ENCODE measurements at places on chromosomes 12 and 14.
A peak's percentile ranks its signal among the peaks of the same experiment; 100 is the strongest.

- no peak for DNase-seq
Measured at GRCh38 chr14:42112108-42112507, 505.4 kb downstream of the LRFN5 start.

DNA sequence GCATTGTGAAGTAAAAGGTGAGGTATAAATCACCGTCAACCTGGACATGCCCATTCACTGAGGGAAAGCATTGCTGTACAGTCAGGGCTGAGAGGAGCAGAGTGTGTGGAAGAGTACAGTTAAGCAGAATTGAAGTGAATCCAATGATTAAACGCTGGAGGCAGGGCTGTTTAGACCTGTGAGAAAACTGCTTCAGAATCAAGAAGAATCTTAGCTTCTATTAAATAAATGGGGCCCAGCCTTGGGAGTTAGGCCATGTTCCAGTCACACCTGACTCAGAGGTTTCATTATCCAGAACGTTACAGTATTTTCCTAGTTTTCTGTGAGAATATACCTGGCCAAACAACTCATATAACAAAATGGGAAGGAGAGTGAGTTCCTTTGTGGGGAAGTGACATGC is 86.9 kb downstream of the ATP23 start:
- DNase-seq, result no peak

- no peak for DNase-seq
Measured at GRCh38 chr12:116540622-116541152, 18.5 kb upstream of the MAP1LC3B2 start.

DNA sequence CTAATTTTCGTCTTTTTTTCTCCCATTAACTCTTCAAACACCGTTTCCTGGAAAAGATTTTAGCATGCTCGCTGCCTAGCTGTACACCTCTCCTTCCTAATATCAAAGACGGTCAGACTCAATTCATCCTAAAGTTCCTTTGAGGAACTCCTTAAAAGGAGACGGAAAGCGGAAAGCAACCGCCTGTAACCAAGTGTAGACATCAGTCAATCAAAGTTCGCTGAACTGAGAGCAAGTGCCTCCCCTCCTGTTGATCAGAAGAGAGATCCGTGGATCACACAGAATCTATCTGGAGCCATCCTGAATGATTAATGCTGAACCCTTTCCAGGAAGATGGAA is 412 bp upstream of the TEP1 start:
- DNase-seq, result no peak

- DNase-seq, result no peak
Measured at GRCh38 chr12:104469066-104469465, 12.3 kb downstream of the CHST11 start.

GRCh38 chr12:41772478-41772877 is 372.2 kb downstream of the GXYLT1 start:
- no peak for DNase-seq

GRCh38 chr12:546265-546919 is 86.7 kb downstream of the B4GALNT3 start:
- DNase-seq, result no peak

DNA sequence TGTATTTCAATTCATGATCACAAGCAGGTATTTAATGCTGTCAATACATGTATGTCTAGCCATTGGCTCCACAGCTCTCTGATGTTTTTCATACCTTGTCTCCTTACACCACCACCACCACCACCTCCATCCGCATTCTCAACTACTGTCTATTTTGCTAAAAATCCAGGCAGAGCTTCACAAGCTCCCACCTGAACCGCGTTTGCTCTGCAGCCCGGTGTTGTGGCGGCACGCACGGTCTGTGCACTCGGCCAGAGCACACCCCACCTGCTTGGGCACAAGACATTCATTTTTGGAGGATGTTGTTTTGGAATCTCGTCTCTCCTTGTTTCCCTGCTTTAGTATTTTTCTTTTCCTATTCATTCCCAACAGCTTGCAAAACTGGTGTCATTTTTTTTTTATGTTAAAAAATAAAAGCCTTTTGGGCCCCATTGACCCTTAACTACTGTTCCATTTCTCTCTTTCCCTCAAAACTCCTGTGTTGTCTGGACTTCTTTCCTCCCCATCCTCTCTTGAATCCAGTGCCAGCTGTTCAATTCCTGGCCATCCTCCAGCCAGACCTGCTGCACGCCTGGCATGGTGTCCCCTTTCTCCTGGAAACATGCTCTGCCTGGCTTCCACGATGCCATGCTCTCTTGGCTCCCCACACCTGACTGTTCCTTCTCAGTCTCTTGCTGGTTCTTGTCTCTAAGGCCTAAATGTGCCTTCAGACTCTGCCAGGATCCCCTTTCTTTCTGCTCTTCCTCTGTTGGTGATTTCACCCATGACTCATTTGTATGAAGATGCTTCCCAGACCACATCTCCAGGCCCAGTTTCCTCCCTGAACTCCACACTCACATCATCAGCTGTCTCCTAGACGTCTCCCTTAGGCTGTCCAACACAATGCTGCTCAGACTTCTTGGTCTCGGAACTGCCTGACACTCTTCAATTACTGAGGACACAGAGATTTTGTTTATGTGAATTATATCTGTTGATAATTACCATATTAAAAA is 37.9 kb downstream of the PIWIL1 start:
- DNase-seq, result no peak

GRCh38 chr12:6959805-6960592 is 8.8 kb downstream of the PTPN6 start:
- DNase-seq, result no peak

DNA sequence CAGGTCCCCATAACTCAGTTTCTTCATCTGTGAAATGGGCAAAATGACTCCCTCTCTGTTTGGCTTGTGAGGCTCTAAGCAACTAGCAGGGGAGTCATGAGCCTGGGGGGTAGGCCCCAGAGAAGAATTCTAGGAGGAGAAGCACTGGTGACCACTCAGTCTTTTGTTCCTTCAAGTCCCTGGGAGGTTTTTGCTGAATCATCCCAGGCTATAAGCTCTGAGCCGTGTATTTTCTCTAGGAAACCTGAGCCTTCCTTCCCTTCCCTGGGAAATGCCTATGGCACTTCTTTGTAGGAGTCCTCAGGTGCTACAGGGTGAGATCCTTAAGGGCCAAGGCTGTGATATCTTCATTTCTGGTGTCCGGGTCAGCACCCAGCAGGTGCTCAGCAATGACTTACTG is 4.5 kb downstream of the RPH3A start:
- no peak for DNase-seq

DNA sequence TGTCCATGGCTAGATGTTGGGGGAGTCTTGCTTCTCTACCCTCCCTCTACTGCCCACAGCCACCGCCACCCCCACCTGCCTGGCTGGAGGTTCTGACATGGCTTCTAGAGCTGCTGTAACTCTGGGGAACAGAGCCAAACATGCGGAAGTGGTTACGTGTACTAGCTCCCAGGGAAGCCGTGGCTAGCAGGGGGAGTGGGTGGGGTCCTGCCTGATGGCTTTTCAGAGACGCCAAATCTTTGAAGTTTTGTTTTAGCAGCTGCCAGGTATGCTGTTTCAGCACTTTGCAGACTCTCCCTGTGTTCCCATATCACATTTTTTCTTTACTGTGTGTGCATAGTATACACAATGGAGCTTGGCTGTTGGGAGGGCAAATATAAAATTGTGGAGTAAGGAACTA is 150.3 kb downstream of the TGFB3 start:
- DNase-seq, result peak; percentile 8

DNA sequence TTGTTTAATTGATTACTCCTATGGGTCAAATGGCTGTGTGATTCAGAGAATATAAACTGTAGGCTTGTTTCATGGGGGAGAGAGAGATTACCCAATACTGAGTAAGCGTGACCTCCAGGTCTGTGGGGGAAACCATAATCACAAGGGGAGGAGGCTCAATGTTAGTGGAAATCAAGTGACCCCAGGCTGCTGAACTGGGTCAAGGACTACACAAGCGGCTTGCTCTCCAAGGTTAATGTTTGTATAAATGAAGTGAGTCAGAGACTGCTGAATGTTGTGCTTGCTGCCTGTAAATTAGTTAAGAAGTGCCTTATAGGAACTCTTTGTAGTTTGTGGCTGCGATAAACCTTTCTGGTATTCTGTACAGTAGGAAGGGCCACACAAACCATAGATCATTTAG is 479.7 kb downstream of the AACS start:
- DNase-seq, result no peak

- DNase-seq, result no peak
Measured at GRCh38 chr12:94183708-94184379, 35.5 kb downstream of the PLXNC1 start.

DNA sequence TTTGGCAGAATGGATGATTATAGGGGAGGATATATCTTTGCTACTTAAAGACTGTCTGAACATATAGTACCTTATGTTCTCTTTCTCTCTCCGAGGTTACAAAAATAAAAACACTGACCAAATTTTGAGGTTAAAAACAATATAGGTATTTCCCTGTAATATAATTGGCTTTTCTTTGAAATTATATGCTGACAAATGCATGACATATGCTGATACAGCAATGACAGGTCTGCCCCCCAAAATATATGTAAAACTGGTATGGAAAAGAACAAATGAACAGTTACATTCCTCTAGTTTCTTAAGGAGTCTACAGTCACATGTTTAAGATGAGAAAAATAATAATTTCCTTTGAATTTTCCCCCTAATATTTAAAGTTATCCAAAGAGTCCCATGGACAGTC is 405.7 kb downstream of the SOX5 start:
- no peak for DNase-seq

- DNase-seq, result no peak
Measured at GRCh38 chr14:91536327-91536726, 26.2 kb upstream of the PPP4R3A start.

- DNase-seq, result no peak
Measured at GRCh38 chr14:56002876-56003625, 115.2 kb upstream of the PELI2 start.

DNA sequence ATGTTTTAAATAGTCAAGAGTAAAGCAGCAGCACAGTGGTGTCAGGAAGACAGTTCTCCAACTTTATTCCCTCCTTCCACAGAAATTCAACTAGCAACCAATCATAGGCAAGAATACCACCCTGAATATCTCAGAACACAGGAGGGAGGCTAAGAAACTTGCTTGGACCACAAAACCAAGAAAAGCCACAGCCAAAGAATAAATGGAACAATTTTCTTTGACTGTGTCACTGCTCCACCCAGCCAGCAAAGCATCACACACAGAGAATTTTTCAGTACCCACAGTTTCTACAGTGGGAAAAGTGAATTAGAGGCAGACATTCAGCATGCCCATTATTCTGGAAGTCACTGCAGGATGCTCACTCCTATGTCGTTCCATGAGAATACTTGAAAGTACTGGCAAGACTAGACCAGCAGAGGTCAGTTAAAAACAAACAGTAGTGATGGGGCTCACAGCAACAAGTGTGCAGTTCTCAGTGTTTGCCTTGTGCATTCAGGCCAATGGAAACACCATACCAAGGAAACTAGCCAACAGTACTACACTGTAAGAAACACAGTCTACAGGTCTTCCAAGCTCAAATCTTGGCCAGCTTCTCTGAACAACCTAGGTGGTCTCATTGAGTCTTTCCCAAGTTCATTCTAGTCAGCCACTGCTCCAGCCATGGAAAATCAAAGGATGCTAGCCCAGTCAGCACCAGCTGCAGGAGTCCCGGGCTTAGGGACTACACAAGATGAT is 56.8 kb upstream of the FOXG1 start:
- DNase-seq, result no peak

GRCh38 chr12:42568952-42569915 is 20.3 kb downstream of the PRICKLE1 start:
- no peak for DNase-seq

DNA sequence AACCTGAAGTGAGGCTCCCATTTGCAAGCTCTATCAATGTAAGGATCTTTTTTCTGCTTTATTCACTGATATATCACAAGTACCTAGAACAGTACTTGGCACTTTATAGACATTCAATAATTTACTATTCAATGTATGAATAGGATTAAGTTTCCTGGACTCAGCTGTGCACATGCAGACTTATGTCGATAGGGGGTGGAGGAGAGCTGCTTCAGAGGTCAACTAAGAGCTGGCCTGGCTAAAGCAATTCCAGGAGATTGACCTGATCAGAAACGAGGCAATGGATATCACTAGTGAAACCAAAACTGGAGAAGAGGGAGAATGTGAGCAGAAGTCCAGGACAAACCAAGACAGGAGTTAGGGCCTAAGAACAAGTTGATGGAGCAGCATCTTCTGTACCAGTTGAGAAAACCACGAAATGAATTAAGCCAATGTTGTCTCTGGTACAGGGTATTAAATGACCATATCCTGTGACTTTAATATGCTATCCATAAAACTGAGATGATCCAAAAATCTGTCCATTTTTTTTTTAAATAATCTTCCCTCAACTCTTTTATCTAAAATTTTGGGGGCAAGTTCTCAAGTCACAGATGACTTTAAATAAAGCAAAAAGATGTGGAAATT is 169.2 kb downstream of the PIK3C2G start:
- no peak for DNase-seq

DNA sequence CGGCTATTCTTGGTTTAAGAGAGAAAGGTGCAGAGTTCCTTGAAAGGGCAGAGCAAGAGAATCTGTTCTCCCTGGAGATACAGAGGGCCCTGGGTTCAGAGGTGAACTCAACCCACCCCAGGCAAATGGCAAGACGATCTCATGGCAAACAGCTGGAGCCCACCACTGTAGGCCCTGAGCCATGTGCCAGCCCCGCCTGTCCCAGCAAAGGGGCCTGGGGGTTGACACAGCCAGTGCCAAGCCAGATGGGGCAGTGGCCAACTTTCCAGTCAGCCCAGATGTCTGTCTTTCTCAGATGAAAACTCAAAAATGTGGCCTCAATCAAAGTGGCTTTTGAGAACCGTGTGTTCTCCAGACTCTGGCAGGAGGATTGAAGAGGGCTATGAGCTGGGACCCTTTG is 51.8 kb downstream of the ISCA2 start:
- no peak for DNase-seq

DNA sequence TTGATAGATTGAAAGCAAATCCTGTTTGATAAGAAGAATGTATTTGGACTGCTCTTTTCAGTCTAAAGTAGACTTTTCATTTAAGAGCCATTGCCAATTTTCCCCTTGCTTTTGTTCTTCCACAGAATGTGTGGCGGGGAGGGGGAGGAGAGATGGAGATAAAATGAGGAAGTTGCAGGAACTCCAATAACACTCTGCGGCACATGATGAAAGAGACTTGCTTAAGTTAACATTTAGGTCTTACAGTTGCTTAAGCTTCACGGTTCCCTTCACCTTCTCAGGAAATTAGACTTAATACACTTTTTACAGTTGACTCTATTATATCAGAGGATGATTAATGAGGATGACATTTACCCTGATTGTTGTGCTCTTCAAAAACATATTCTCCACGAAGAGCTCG is 537.3 kb downstream of the TMTC2 start:
- no peak for DNase-seq

Data from stimulated activated CD8-positive, alpha-beta memory T cell treated with anti-CD3 and anti-CD28 coated beads, Interleukin-2, amount 100 ng/mL, for 1 hour (primary cell).